ENCODE measurements at places on chromosomes 11 and 22.

GRCh38 chr22:46370584-46371291 lies 35.2 kb downstream of the TRMU start:
- no peak for DNase-seq

- peak; percentile 81 for DNase-seq
Observed at GRCh38 chr22:29394931-29395581, 6.7 kb upstream of the AP1B1 start.

GRCh38 chr22:19448076-19448607 lies 631 bp upstream of the C22orf39 start:
- DNase-seq, result peak; percentile 78

DNA sequence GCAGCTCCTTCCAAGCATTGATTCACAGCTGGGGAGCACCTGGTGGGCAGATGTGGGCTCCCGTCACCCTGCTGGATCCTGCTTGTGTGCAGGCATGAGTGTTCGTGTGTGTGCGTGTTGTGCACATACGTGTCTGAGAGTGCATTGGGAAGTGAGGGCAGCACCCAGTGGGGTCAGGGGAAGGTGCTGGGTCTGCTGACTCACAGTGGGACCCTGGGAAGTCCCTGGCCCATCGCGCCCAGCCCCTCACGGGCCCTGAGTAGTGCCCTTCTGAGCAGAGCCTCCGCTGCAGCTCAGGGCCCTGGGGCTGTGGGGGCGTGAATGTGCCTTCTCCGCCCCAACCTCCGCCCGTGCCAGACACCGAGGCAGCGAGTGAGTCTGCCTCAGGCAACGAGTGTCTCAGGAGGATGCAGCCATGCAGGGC lies 36.8 kb downstream of the WNT11 start:
- no peak for DNase-seq

DNA sequence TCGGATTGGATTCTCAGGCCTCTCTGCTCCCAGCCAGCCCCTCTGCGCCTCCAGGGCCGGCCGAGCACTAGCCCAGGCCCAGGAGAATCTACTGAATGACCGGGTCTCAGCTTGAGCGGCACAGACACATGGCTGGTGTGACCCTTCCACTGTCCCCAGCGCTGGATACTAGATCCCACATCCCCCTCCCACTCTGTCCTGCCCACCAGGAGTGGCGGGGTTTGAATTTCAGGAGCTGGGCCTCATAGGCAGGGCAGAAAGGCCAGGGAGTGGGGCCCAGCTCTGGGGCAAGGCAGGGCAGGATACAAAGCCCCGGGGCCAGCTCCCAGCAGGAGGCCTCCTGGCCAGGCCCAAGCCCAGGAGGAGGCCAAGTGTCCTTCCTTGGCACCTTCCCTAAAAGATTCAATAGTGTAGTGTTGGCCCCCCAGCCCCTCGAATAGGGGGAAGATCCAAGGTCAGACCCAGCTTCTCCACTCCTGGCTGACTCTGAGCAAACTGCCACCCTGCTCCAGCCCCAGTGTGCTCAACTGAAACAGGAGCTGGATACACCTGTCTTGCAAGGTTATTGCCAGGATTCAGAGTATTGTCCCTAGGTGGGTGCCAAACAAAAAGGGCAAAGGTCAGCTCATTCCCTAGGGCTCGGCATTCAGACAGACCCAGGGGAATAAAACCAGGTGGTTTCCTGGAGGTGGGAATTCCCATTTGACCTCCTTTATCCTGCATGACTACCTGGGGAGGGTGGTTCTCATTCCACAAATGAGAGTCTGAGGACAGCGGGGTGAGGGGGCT lies 22.5 kb upstream of the TCF20 start:
- DNase-seq, result no peak

- no peak for DNase-seq
Observed at GRCh38 chr11:11608783-11609232, 13.0 kb downstream of the GALNT18 start.

- no peak for DNase-seq
Observed at GRCh38 chr11:118060869-118061268, 16.0 kb upstream of the TMPRSS4 start.

- DNase-seq, result no peak
Observed at GRCh38 chr11:62430425-62430824, 11.6 kb downstream of the SCGB1A1 start.
